AG10803 (cell line): ENCODE measurements at places on chromosomes 13 and 19.

DNA sequence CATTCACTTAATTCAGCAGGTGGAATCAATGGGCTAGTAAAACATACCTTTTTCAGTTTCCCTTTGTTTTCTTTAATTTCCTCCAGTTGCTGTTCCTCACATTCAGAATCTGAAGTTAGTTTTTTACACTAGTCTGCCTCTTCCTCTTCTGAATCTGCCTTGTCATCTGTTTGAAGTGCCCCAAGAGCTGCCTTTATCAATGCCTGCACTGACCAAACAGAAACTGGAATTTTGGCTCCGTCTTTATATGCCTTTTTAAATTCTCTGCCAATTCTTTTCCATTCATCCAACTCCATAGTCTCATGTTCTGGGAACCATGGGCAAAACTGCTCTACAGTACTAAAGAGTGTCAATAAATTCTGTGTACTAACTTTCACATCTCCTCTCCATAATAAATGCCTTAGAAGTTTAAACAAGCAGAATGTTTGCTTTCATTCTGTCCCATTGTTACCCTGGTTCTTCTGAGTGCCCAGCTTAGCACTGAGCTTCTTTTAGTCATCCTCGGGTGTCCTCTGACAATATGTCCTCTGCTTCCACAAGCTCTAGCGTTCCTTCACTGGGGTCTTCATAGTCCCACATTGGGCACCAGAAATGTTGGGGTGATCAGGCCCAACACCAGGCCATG lies 154.2 kb downstream of the ZNF486 start:
- DNase-seq = no peak

GRCh38 chr13:26132756-26133155 lies 80.9 kb upstream of the SHISA2 start:
- DNase-seq = peak; percentile 6

GRCh38 chr13:49271264-49271663 lies 23.5 kb downstream of the CDADC1 start:
- no peak for DNase-seq

DNA sequence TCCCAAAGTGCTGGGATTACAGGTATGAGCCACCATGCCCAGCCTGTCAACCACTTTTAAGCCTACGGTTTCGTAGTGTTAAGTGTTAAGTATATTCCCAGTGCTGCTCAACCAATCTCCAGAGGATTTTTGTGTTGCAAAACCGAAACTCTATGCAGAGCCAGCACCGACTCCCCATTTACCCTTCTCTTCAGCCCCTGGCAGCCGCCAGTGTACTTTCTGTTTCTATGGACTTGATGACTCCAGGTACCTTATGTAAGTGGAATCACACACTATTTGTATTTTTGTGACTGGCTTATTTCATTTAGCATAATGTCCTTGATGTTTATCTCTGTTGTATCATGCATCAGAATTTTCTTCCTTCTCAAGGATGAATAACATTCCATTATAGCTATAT lies 1.1 kb downstream of the SULT2A1 start:
- DNase-seq = no peak

DNA sequence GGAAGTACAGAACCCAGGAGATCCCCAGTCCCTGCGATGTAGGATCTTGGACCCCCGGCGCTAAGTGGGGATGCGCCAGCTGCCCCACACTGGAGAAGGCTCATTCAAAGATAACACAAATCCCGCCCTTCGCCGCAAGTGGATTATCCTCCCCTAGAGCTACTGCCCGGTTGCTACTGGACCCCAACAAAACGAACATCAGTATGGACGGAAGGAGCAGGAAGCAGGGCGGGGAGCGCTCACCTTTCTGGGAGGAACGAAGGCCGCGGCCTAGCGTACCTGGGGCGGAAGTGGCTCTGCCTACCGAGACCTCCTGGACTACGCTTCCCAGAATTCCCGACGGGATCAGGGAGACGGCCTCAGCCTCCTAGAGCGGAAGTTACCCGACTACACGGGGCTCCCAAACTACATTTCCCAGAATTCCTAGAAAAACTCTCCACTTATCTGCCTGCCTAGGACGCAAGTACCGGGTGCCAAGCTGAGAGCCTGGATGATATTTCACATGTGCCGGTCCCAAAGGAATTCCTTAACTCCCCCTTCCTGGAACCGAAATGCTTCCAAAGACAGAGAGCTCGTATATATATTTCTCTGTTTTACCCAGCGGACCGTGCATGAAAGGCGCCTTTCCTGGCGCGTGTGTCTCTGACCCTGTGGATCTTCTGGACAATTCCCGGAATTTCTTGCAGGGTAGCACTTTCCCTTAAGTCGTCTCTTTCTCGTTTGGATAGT lies at the start of gene ZNF112:
Gene ZNF112 (minus strand): TSS at position 298 of the 729 bp plus-strand sequence. CDS start 16,141 bp downstream, outside the sequence.
- peak; percentile 89 for DNase-seq

GRCh38 chr19:3345850-3346460 lies 20.4 kb upstream of the NFIC start:
- no peak for DNase-seq

- no peak for DNase-seq
Measured at GRCh38 chr13:77339408-77339807, 12.5 kb upstream of the MYCBP2 start.

- DNase-seq = no peak
Measured at GRCh38 chr19:40398417-40399131, 8.6 kb upstream of the HIPK4 start.

DNA sequence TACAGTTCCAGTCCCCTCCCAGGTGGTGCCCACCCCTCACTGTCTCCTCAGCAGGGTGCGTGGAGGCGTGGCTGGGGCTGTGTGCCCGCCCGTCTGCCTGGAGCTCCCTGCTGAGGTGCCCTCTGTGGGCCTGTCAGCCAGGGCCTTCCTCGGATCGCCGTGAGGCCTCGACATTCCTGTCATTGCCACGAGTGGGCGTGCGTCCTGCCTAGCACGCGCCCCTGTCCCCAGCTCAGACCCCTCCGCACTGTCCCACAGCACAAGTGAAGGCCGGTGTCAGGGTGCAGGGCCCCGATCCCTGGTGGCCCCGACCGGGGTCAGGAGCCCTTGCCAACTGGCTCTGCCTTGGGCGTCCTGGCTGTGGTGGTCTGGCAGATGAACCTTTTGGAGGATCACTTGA lies 32.2 kb downstream of the DOT1L start:
- DNase-seq = no peak

DNA sequence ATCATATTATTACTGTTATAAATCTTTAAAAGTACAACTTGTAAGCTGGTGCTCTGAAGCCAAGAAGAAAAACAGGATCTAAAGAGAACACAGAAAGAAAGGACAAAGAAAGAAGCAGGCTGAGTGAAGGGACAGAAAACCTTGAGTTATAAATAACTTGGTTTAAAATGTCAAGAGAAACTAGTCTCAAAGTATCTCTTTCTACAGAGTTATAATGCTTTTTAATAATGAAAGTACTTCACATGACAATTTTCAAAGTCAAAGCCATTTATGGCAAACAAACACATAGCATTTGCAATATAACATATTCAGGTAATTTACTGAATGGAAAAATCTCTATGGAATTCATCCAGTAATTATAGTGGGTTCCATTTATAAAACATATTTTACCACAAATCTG lies 33.4 kb downstream of the CAB39L start:
- no peak for DNase-seq

- DNase-seq = no peak
Measured at GRCh38 chr13:111143865-111144540, 28.9 kb downstream of the ARHGEF7 start.

DNA sequence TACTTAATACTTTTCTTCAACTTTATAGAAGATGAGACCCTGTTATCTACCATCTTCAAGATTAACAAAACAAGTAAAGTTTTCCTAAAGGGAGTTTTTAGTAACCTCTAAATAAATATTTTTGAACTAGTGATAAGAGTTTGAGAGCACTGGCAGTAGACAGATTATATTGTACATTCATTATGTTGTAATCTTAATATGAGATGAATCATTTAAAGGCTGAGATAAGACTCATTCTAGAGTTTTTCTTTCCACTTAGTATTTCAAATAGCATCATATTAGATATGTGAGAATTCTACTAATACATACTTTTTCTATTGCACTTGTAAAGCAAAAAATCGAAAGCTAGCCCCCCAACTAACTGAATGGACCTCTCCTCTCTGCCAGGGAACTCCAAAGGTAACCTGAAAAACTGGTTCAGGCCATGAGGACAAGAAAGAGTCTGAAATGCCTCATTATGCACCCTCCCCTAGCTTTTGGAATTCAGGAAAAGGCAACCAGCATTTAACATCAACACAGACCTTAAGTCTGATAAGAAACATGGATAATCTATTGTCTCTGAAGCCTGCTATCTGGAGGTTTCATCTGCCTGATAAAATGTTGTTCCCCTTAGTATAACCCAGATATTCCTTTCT lies 875.4 kb upstream of the SLC10A2 start:
- DNase-seq = no peak

DNA sequence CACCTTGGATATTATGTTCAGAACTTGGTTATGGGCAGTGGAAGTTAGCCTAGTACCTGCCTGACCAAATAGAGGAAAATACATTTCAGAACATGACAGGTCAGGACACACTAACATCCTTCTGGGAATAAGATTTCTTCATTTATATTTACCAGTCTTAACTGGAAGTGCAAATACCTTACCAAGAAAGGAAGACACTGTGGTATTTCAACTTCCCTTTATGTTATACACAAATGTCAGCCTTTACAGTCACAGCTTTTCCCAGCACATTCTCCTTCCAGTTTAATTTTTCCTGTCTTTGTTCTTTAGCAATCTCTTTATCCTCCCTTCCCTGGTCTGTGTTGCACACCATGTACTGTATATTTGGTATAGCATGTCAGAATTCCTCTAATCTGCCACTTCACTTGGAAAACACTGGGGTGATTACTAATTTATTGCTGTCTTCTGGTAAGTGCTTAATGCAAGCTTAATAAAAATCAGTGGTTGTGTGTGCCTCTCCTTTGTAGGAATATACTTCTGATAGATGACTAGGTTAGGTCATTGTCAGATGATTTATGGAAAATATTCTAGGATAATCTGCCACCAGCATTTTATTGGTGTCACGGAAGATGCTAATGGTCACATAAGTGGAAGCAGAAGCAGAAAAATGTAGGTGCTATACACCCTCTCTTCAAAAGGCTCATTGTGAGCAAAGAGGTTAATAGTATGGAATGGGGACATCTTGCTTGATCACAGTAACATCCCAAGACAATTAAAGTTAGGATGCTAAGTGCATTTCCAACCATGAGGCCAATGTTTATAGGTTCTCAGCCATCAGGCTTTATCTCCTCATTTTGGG lies 124.3 kb upstream of the STARD13 start:
- DNase-seq = no peak
